ENCODE measurements at places on chromosomes 16 and 17. TPM values are rescaled to one million over a fixed set of nuclear protein-coding genes. Genes with fewer than 3 reads are reported as not detected.

Gene CNTNAP4
- not detected for total RNA-seq

DNA sequence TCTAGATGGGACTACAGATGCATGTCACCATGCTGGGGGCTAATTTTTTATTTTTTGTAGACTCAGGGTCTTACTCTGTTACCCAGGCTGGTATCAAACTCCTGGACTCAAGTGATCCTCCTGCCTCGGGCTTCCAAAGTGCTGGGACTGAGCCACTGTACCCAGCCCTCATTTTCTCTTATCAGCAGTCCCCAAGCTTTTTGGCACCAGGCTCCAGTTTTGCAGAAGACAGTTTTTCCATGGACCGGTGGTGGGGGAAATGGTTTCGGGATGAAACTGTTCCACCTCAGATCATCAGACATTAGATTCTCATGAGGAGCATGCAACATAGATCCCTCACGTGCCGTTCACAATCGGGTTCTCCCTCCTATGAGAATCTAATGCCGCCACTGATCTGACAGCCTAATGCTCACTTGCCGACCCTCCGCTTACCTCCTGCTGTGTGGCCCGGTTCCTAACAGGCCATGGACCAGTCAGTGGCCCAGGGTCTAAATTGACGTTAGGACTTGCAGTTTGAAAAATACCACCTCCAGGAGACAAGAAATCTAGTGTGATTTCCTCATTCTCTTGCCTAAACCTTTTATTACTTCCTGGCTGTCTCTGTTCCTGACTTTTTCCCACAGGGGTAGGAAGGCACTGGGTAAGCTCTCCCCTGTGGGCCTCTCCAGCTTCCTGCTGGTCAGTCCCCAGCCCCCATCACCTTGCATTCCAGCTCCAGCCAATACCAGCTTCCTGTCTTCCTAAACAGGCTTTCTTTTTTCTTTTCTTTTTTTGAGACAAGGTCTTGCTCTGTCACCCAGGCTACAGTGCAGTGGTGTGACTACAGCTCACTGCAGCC lies 9.3 kb upstream of the CNP start:
- no peak overlapping the region for H3K27ac ChIP-seq
- no peaks in the 10 kb centered on the region for H3K36me3 ChIP-seq
- no peaks in the 10 kb centered on the region for H3K27me3 ChIP-seq
- no peak for DNase-seq

DNA sequence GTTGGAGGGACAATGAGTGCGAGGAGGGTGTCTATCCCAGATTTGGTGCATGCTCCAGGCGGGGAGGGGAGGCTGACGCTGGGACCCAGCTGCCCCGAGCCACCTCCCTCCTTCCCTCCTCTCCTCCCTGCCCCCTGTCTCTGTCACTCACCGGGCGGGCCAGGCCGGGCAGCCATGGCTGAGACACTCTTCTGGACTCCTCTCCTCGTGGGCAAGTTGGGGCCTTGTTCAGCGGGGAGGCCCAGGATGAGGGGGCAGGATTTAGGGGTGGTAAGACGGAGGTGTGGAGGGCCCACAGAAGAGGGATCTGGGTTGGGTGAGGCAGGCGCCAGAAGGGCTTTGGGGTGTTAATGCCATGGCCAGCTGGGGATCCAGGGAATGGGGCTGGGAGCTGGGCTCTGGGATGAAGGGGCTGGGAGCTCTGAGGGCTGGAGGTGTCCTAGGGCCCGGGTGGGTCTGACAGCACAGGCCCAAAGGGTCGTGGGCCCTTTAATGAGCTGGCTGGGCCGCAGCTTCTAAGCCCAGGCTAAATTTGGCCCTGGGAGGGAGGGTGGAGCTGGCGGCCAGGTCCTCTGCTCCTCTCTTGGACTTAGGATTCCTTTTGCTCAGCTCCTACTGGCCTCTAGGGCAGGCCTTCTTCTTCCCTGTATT lies at the start of gene SGCA:
Gene SGCA (plus strand): TSS at position 139 of the 651 bp plus-strand sequence. CDS start 36 bp downstream, at position 175.
- H3K27me3 ChIP-seq = no peaks in the 10 kb centered on the region
- no peaks in the 10 kb centered on the region for H3K36me3 ChIP-seq
- no peak for DNase-seq
- no peak within 1 kb of the TSS for H3K27ac ChIP-seq
- H3K4me3 ChIP-seq = no peak within 1 kb of the TSS
- H3K4me1 ChIP-seq = peaks cover 9% of the 10 kb centered on the region

DNA sequence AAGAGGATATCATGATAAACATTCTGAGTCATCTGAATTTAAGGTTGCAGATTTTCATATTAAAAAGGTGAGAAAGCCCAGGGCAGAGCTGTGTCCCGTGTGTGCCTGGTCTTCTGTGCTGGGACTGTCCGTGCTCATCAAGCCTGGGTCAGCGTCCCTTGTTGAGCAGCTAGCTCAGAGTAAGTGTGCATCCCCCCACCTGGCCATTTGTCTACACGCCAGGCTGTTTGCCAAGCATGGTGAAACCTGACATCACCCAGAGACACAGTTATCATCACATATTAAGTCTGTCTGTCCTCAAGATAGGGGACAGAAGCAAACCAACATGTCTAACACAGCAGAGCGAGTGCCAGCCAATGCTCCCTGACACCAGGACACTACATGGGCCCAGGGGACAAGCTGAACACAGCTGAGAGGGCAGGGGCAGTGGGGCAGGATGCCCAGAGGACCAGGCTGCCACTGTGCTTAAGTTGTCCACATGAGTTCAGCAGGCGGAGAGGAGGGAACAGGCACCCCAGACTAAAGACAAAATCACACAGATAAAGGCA lies 57.9 kb upstream of the CNEP1R1 start:
- DNase-seq = no peak
- H3K27ac ChIP-seq = no peak overlapping the region
- H3K4me3 ChIP-seq = no peak overlapping the region

GRCh38 chr17:60887614-60888028 lies 210.0 kb downstream of the BCAS3 start:
- H3K4me1 ChIP-seq = no peaks in the 10 kb centered on the region
- no peaks in the 10 kb centered on the region for H3K27me3 ChIP-seq
- no peak overlapping the region for H3K27ac ChIP-seq
- no peaks in the 10 kb centered on the region for H3K36me3 ChIP-seq

- no peaks in the 10 kb centered on the region for H3K27me3 ChIP-seq
- H3K36me3 ChIP-seq = peaks cover 7% of the 10 kb centered on the region
- H3K27ac ChIP-seq = peak overlapping the region; percentile 89
- peak; percentile 91 for DNase-seq
- H3K4me3 ChIP-seq = no peak overlapping the region
Observed at GRCh38 chr16:15996432-15997109, 47.2 kb downstream of the ABCC1 start.

Gene BCL6B
- total RNA-seq = 0.50 TPM

- no peak for DNase-seq
- no peaks in the 10 kb centered on the region for H3K4me1 ChIP-seq
- H3K27ac ChIP-seq = no peak overlapping the region
- no peaks in the 10 kb centered on the region for H3K36me3 ChIP-seq
- H3K27me3 ChIP-seq = no peaks in the 10 kb centered on the region
- H3K4me3 ChIP-seq = no peak overlapping the region
Observed at GRCh38 chr17:55340686-55341085, 75.9 kb downstream of the HLF start.

DNA sequence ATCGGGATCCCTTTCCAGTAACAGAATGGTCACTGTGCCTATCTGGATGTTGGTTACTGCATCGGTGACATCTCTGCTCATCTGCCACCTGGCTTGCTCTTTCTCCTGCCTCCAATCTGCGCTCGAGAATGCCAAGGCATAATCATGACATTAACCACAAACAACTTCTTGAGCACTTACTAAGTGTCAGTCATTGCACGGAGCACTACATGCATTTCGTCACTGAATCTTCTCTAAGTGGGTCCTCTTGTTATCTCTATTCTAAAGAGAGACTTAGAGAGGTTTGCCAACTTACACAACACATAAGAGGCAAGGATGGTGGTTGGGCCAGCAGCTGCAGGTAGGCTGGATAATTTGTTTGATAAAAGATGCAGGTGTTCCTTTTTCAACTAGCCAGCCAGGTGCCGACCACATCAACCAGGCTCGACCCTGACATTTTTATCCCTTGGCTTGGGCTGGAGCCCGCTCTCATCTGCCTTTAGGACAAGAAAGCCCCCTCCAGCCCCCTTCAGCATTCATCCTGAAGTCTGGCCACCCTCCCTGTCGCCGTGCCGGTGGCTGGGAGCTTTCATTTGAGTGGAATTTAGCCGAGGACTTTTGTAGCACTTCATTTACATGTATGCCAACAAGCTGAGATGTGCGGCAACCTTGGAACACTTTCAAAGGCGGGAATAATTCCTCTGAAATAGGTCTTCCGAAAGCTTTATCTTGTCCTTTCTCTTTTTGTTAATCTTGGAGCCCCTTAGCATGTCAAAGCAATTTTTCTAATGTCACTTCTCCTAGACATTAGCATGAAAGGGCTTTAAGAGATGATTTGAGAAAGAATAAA lies 89.3 kb upstream of the NKD1 start:
- no peak overlapping the region for H3K27ac ChIP-seq
- H3K4me3 ChIP-seq = no peak overlapping the region
- peaks cover 4% of the 10 kb centered on the region for H3K27me3 ChIP-seq
- no peaks in the 10 kb centered on the region for H3K4me1 ChIP-seq
- H3K36me3 ChIP-seq = no peaks in the 10 kb centered on the region

- DNase-seq = no peak
- H3K4me3 ChIP-seq = no peak overlapping the region
- H3K36me3 ChIP-seq = no peaks in the 10 kb centered on the region
- H3K27me3 ChIP-seq = no peaks in the 10 kb centered on the region
- H3K4me1 ChIP-seq = no peaks in the 10 kb centered on the region
- H3K27ac ChIP-seq = no peak overlapping the region
Observed at GRCh38 chr16:54204756-54205155, 81.8 kb downstream of the IRX3 start.
